ENCODE measurements at places on chromosomes 3 and 15.

DNA sequence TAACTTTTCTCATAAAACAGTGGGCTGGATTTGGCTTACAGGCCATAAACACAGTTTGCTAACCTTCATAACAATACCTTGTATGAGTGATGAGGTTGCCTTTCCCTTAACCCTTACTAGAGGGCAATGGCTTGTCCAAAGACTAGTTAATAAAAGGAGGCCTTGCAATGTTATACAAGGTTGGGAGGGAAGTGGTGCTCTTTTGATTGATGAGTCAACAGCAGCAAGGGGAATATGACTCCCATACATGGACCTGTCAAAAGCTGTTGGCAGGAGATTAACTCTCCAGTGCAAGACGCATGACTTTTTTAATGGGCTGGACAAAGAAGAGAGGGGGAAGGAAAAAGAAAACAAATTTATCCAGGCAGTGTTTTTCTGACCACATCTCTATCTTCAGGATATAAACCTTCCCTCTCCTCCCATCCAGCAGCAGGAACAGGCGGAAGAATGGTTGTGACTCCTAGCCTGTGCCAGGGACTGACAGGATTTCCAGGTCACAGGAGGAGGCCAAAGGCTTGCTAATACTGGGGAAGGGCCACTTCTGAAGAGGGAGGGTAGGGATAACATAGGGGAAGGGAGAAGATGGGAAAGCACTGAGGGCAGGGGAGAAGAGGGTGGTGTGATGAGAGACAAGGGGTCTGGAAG is 35.2 kb upstream of the ARL14 start:
- no peak for DNase-seq

GRCh38 chr3:107664614-107665013 is 141.9 kb downstream of the BBX start:
- no peak for DNase-seq

GRCh38 chr3:188154809-188155574 is 1.0 kb downstream of the LPP start:
- no peak for DNase-seq

DNA sequence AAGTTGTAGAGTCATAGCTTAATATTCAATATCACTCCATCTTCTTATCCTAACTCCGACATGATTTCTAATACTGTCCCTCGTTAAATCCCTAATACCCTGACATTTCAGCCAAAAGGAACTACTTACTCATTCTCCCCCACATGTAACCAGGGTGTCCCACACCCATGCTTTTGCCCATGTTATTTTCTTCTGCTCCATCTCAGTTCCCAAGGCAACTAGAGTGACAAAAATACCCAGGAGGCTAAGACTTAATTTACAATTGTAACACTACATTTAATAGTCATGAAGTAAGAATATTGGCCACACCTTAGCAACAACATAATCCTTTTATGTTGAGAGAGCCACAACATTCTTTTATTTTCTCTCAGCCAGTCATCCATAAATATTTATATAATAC is 248.5 kb upstream of the TGFBR2 start:
- no peak for DNase-seq

- DNase-seq = no peak
Observed at GRCh38 chr3:172546628-172547214, 23.5 kb upstream of the TNFSF10 start.

DNA sequence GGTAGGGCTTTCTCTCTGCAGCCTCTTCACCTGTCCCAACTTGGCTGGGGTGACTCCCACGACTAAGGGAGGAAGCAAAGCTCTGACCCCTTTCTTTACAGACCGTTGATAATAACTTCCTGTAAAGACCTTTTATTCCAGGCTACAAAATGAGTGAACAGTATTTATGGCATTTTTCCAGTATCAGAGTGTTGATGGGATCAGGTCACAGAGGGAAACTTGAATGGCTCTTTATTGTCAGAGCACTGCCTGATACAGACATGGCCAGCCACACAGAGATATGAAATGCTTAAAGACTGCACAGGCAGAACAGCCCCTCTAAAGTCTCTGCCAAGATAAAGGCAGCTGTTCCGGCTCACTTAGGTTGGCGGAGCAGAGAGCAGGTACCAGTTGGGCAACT is 1033.9 kb upstream of the NR2F2 start:
- DNase-seq = no peak

DNA sequence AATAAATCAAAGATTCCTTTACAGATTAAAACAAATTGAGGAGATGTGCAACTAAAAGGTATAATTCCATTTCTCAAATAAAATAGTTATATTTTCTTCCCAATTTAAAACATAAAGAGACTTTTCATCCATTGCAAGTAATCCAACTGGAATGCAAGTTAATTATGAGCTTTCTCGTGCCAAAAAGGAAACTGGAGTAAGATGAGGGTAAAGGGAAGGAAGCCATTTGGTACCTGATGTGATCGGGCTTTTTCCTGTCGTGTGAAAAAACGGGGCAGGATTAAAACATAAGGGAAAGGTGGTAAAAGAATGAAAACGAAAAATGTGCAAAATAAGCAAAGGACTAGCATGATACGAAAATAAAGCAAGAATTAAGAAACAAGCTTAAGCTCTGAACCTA is 41.8 kb upstream of the XXYLT1 start:
- no peak for DNase-seq

DNA sequence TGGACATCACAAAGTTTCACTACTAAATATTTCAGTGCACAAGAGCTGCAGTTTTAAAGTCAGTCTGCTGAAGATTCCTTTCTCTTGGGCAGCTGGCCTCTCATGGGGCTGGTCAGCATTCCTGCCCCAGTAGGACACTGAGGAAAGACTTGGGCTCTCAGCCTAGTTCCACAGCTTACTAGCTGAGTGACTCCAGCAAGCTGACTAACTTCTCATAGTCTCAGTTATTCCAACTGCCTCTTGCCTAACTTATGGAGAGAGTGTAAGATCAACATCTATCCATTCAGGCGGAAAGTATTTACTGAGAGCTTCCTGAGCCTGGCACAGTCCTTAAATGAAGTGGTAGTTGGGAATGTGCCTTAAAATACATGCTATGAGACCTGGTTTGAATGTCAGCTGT is 27.0 kb downstream of the TM4SF4 start:
- DNase-seq = no peak

- DNase-seq = no peak
Observed at GRCh38 chr3:194395212-194395611, 3.9 kb downstream of the GP5 start.

- no peak for DNase-seq
Observed at GRCh38 chr15:63797116-63797515, 36.6 kb downstream of the HERC1 start.

- DNase-seq = no peak
Observed at GRCh38 chr3:14280326-14280725, 101.7 kb downstream of the LSM3 start.

DNA sequence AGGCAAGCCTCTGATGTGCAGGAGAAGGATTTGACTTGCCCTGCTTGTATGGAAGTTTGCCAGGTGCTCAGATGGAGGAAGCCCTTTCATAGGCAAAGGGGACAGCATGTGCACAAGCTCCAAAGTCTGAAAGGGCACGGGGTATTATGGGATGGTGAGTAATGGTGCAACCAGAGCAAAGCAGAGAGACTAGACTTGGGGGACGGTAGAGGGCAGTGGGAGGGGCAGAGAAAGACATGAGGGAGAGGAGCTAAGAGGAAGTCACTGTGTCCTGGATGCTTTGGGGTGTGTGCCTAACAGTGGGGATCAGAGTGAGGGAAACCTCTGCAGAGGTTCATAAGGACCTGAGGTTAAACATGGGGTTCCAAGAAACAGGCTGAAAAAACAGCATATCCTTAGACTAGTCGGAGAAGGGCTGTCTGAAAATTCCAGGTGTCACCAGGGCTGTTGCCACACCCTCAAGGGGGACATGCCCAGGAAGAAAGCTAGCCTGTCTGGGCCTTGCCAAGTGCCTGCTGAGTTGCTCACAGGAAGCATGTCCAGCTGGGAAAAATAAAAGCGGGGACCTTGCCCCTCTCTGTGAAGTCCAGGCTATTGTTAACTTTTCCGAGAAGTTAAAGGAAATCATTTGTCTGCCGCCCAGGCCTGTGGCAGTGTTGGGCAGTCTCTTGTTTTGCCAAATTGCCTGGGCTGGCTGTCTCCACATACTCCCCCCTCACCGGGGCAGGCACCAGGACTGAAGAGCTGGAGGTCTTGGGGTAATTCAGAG is 47.1 kb downstream of the HRH1 start:
- no peak for DNase-seq

DNA sequence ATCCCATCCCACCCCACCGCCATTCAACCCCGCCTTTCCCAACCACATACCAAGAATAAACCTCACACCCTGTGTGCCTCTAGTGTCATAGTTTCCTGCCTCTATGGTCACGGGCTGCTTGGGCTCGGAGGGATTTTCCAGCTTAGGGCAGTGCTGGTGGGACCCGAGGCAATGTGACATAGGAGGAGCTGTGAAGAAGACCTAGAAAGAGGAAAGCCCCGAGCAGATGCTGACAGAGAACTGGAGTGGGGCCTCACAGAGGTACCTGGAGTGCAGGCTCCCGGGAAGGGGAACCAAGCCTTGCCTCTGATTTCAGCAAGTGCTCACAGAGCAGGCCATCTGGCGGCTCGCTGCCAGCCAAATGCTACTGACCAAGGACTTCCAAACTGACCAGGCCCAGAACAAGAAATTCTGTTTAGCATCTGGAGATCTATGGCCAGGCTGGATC is 27.5 kb downstream of the BHLHE40 start:
- DNase-seq = peak; percentile 78

DNA sequence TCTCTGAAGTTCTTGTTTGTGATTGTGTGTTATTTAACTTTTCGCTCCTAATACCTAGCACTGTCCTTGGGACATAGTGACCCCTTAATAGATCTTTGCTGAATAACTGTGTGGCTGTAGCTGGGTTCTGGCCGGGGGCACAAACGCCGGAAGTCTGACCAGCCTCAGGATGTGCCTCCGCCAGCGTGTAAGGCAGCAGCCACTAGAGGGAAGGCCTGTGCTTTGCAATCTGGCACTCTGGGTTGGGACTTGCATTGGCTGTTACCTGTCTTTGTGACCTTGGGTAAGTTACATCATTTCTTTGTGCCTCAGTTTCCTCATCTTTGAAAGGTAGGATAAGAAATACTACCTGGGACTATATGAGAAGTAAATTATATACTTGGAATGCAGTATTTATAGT is 158.7 kb downstream of the GHSR start:
- no peak for DNase-seq

GRCh38 chr3:156915372-156915771 is 89.2 kb downstream of the LEKR1 start:
- DNase-seq = no peak

DNA sequence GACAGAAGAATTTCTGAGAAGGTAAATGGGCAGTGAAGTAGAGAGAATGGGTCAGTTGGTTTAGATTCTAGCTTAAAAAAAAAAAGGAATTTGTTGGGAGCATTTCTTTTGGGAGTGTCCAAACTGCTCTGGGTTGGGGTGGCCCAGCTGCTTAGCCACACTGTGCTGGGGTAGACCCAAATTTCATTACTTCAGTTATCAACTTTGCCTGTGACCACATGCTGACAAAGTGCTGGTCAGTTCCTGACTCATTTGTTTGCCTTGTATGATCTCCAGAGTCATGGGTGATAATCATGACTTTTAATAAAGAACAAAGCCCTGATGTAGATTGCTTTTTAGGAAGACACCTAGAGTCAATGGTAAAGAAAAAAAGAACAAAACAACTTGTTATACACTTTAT is 121.5 kb upstream of the FGF7 start:
- DNase-seq = no peak

- DNase-seq = no peak
Observed at GRCh38 chr3:47573190-47574172, 5.2 kb downstream of the CSPG5 start.

DNA sequence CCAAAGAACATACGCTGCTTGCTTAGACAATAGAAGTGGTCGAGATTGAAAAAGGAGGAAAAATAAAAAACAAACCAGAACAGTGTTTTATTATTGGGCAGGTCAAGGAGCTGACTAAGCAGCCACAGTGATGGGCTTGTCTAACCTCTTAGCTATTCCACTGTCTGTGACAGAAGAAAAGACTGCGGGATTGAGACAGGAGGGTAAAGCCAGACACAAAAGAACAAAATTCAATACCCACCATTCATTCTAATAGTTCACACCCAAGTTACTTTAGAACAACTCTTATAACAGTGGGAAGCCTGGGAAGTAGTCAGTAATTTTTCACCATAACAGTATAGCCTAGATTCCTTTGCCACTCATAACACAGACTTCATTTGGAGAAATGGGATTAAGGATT is 435.4 kb downstream of the MFSD1 start:
- no peak for DNase-seq

All from effector memory CD4-positive, alpha-beta T cell (primary cell).